ENCODE measurements at places on chromosomes 4 and X.

DNA sequence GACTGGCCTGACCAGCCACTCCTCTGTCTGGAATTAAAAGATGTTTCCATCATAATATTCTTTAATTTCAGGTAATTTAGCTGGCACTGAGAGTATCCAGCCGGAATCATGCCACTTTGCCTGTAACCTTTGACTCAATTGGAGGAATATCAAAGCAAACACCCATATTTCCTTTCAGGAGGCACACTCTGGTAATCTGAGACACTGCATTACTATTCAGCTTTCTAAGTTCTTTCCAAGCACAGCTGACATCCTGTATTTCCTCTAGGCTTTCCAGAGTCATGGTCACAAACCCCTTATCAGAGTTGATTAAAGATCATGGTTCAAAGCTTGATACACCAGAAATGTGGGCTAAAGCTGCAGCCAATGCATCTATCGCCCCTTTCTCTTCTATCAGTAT lies 29.3 kb downstream of the INTS12 start:
- no peak overlapping the region for H3K27ac ChIP-seq
- H3K27me3 ChIP-seq, result no peaks in the 10 kb centered on the region
- no peak for DNase-seq
- H3K4me3 ChIP-seq, result no peak overlapping the region
- no peaks in the 10 kb centered on the region for H3K4me1 ChIP-seq
- peaks cover 13% of the 10 kb centered on the region for H3K36me3 ChIP-seq

DNA sequence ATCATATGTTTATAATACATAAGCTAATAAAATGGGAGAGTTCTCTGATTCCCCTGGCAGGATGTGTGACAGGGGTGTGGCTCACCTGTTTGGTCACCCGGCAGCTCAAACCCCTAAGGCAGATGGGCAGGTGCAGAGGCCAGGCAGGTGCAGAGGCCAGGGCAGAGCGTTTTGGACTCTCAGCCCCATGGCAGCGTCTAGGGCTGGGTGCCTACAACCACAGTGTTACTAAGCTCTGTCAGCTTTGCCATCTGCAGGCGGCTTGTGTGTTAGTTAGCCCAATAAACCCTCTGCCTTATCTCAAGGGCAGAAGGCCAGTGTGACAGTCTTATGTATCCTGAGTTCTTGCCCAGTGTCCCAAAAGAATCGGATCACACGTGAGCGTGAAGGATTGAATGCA lies 54.0 kb upstream of the UGT2B15 start:
- no peak for DNase-seq
- no peaks in the 10 kb centered on the region for H3K27me3 ChIP-seq
- no peaks in the 10 kb centered on the region for H3K4me1 ChIP-seq
- H3K36me3 ChIP-seq, result no peaks in the 10 kb centered on the region
- H3K4me3 ChIP-seq, result no peak overlapping the region

DNA sequence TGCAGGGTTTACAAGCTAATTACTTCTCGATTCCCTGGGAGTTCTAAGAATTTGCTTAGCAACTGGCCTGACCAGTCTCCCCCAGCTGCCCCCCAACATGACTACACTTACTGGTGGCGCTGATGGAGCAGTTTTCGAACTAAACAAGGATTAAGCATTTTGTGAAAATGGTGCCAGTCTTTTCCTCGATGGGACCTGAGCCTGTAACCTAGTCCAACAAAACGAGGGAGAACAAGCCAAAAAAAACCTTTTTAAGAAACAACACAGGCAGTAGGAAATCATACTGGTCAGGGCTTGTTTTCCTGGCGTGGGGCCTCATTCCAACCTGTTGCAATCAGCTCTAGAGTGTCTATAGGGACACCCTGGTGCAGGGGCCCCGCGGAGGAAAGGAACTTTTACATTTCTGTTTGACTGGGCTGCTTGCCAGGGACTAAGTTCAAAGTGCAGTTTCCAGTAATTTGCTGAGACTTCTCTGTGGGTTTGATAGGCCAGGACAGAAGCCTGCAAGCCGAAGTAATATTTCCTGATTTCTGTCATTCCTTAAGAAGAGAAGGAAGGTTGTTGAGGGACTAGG lies 158.7 kb downstream of the SPRY1 start:
- no peak overlapping the region for H3K4me3 ChIP-seq
- DNase-seq, result no peak
- H3K4me1 ChIP-seq, result peaks cover 24% of the 10 kb centered on the region
- H3K36me3 ChIP-seq, result no peaks in the 10 kb centered on the region

DNA sequence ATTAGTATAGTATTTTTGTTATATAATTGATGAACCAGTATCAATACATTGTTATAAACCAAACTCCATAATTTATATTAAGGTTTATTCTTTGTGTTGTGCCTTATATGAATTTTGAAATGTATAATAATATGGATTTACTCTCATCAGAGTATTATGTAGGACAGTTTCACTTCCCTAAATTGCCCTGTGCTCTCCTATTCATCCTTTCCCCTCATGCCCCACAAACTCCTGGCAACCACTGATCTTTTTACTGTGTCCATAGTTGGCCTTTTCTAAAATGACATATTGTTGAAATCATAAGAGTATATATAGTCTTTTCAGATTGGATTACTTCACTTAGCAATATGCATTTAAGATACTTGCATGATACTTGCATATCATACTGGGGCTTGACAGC lies 958.1 kb upstream of the GRID2 start:
- H3K27me3 ChIP-seq, result no peaks in the 10 kb centered on the region
- no peaks in the 10 kb centered on the region for H3K4me1 ChIP-seq
- H3K27ac ChIP-seq, result no peak overlapping the region
- DNase-seq, result no peak

DNA sequence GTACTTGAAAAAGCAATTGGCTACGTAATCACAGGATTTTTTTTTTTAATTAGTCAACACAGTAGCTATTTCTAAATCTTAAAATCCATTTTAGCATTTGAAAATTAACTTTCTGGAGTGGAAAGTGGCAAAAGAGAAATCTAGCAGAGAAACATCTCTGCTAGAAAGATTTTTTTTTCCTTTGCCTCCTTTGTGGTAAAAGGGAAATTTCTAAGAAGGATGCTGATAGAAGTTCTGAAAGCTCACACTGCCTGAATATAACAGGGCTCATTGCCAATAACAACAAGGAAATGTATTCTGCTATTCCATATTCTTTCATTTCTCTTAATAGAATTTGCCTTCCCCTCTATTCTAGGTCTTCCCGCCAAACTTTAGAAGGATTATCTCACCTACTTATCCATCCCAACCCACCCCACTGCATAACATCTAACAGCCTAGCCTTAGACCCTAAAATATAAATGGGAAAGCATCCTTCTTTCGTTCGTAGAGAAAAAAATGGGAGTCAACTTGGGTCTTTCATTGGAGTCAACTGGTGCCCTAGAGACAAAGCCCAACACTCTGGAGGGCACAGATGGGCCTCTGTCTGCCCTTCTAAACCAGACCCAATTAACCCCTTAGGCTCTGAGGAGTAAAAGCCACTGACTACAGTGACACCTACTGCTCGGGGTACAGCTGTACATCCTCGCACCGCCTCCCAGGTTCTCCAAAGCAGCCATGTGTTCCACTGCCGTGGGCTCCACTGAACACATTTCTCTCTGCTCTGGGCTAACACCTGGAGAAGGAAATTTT lies 103.9 kb downstream of the MAML3 start:
- no peak overlapping the region for H3K4me3 ChIP-seq
- H3K27ac ChIP-seq, result peak overlapping the region; percentile 91
- no peak for DNase-seq
- no peaks in the 10 kb centered on the region for H3K27me3 ChIP-seq

GRCh38 chr4:159158083-159158617 lies 55.3 kb downstream of the RAPGEF2 start:
- peaks cover 19% of the 10 kb centered on the region for H3K4me1 ChIP-seq
- H3K4me3 ChIP-seq, result no peak overlapping the region
- no peaks in the 10 kb centered on the region for H3K27me3 ChIP-seq
- H3K36me3 ChIP-seq, result no peaks in the 10 kb centered on the region
- no peak overlapping the region for H3K27ac ChIP-seq

DNA sequence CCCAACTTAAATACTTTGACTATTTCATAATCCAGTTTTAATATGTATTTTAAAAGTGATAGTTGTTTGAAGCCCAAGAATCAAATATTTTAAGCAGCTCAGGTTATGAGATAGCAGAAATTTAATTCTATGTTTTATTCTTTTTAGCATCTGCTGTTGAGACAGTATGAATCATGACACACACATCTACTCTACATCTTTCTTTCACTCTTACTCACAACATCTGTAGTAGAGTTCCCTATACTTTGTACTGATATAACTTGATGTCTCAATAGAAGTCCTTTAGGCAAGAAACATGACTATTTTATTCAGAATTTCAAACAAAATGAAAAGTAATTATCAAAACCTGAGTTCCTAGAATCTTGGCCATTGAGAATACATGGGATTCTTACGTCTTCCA lies 187.9 kb upstream of the GNPDA2 start:
- peak; percentile 2 for DNase-seq
- H3K27me3 ChIP-seq, result no peaks in the 10 kb centered on the region
- no peak overlapping the region for H3K27ac ChIP-seq
- H3K36me3 ChIP-seq, result no peaks in the 10 kb centered on the region
- H3K4me1 ChIP-seq, result no peaks in the 10 kb centered on the region

GRCh38 chr4:8766610-8767009 lies 105.0 kb downstream of the HMX1 start:
- no peak for DNase-seq
- H3K27me3 ChIP-seq, result no peaks in the 10 kb centered on the region
- no peaks in the 10 kb centered on the region for H3K4me1 ChIP-seq
- H3K27ac ChIP-seq, result no peak overlapping the region

DNA sequence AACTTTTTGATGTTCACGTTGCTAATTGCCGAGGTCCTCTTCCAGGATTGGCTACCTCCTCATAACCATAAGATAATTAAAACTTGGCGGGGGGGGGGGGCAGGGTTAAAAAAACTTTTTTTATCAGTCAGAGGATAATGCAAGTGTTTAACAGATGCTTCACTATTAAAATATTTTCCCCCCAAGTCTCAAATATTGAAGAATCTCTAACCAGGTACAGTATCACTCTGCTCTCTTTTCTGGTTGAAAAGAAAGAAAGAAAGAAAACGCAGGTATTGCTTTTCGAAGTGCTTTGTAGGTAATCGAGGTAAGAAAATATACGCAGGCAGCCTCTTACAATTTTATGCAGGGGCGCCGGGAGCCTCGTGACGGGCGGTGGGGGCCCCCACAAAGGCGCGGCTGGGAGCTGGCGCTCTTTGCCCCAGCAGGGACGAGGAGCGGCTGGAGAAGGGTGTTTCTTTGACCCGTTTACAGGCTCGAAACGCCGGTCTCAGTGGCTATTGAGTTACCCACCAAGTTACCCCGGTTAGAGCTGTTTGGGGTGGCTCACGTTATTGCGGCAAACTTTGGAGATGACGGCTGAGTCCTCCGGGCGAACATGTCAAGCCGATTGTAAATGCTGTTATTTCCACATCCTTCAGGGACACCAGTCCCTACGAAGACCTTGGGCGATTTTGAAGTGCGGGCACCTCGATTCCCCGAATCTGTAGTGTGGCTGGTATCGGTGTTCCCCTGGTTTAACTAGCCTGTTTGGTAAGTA lies 477 bp upstream of the HAND2 start:
- H3K36me3 ChIP-seq, result no peaks in the 10 kb centered on the region
- no peak for DNase-seq
- peaks cover 12% of the 10 kb centered on the region for H3K4me1 ChIP-seq
- H3K4me3 ChIP-seq, result no peak overlapping the region

DNA sequence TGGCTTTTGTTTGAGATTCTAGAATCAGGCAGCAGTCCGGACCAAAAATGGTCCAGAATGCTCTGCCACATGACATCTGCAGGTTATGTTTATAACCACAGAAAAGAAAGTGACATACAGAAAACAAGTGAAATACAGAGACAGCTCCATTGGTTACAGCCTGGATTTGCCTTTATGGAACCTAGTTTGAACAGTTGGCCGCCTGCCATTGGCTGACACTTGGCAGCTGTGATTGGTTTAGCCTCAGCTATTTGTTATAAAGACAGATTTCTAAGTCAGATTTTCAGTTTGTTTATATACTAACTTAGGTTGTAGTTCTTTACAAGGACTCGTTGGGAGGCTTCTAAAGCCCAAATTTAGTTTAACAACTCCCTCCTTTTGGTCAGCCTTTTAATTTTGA lies 40.8 kb upstream of the IL9R start:
- DNase-seq, result no peak
- no peak overlapping the region for H3K27ac ChIP-seq
- H3K36me3 ChIP-seq, result no peaks in the 10 kb centered on the region
- H3K4me1 ChIP-seq, result no peaks in the 10 kb centered on the region
- no peak overlapping the region for H3K4me3 ChIP-seq

DNA sequence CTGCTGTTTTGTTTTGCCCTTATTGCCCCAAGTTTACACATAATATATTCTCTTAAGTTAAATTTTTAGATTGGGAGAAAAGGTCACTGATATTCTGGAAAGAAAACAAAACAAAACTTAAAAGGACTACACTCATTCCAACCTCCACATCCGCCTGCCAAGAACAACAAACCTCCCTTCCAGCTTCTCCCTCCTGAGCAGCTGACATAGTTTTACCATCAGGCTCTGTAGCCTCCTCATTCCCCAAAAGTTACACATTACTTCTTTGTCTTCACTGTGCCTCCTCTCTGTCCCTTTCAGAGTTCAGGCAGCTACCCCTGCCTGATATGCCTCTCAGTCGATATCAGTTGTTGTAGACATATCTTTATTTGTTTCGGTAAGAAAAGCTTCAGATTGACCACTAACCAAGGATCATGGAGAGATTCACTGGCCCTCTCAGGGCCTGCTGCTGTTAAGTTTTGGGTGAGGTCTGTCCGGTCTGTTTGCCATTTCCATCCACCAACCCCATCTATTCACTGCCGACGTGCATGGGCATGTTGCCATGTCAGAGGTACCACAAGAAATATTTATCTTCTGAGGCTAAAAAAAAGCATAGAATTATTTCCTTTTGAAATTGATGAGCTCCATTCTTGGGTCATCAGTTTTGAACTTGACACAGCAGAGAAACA lies 164.1 kb downstream of the GASK1B start:
- H3K27me3 ChIP-seq, result no peaks in the 10 kb centered on the region
- no peak overlapping the region for H3K4me3 ChIP-seq
- DNase-seq, result no peak
- no peaks in the 10 kb centered on the region for H3K36me3 ChIP-seq

DNA sequence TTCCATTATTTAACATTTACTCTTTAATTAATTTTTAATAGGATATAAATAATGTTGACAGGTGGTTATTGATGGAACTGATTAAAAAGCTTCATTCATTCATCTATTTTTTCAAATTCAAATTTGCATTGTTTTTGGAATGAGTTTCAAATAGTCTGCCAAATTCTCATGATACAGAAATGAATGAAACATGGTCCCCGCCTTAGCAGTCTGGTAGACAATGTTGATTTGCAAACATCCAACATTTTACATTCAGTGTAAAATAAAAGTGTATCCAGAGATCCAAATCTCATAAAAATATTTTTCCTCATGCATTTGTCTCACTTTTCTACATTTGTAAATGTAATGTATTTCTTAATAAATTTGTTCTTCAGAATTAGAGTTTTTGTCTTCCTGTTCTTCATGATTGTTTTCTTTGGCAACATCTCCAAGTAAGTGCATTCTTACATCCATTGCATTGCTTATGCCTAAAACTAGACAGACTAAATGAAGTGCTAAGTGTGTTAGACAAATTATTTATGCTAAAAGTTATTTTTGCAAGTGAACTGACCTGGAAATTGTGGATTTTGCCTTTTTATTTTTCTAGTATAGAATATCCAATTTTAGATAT lies 142.3 kb downstream of the PCDH18 start:
- no peaks in the 10 kb centered on the region for H3K4me1 ChIP-seq
- no peak overlapping the region for H3K27ac ChIP-seq
- no peaks in the 10 kb centered on the region for H3K36me3 ChIP-seq
- no peak overlapping the region for H3K4me3 ChIP-seq
- no peak for DNase-seq
- H3K27me3 ChIP-seq, result no peaks in the 10 kb centered on the region

GRCh38 chr4:118367361-118367760 lies 14.6 kb upstream of the PRSS12 start:
- H3K27ac ChIP-seq, result no peak overlapping the region
- no peak for DNase-seq
- H3K4me1 ChIP-seq, result no peaks in the 10 kb centered on the region
- no peaks in the 10 kb centered on the region for H3K27me3 ChIP-seq
- H3K4me3 ChIP-seq, result no peak overlapping the region
- H3K36me3 ChIP-seq, result no peaks in the 10 kb centered on the region
